ENCODE measurements at places on chromosomes 5 and 9.

GRCh38 chr9:98107926-98108325 is 11.1 kb downstream of the TRIM14 start:
- no peak for DNase-seq

DNA sequence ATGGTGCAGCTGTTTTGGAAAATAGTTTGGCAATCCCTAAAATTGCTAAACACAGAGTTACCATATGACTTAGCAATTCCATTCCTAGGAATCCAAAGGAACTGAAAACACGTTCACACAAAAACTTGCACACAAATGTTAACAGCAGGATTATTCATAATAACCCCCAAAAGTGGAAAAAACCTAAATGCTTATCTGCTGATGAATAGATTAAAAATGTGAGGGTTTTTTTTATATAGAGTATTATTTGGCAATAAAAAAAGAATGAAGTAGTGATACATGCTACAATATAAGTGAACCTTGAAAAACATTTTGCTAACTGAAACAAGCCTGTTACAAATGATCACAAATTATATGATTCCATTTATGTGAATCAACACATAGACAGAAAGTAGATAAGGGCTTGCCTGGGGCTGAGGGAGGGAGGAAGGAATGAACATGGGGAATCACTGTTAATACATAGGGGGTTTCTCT is 45.1 kb upstream of the TRIO start:
- DNase-seq: no peak

GRCh38 chr9:19372567-19372966 is 7.5 kb downstream of the RPS6 start:
- no peak for DNase-seq

- DNase-seq: no peak
Observed at GRCh38 chr5:80714570-80715298, 60.0 kb upstream of the DHFR start.

DNA sequence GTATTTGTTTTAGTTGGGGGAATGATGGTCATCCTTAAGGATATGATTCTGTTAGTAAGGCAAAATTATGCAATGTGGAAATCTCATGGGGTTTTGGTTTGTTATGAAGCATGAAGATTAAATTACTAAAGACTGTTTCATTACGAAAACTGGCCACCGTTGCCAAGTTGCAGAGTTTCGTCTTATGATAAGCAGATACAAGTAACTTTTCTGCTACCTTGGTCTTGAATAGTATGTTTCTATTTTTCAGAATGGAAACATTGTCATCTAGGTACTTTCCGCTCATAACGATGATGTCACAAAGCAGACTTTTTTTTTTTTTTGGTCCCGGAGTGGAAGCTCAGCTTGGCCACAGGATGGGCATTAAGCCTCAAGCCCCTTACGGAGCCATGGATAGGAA is 4.2 kb downstream of the CCNI2 start:
- DNase-seq: no peak

Data from left ventricle myocardium superior (tissue), 1 donor.